AG20443 (cell line): ENCODE measurements at places on chromosomes 6 and 20.

DNA sequence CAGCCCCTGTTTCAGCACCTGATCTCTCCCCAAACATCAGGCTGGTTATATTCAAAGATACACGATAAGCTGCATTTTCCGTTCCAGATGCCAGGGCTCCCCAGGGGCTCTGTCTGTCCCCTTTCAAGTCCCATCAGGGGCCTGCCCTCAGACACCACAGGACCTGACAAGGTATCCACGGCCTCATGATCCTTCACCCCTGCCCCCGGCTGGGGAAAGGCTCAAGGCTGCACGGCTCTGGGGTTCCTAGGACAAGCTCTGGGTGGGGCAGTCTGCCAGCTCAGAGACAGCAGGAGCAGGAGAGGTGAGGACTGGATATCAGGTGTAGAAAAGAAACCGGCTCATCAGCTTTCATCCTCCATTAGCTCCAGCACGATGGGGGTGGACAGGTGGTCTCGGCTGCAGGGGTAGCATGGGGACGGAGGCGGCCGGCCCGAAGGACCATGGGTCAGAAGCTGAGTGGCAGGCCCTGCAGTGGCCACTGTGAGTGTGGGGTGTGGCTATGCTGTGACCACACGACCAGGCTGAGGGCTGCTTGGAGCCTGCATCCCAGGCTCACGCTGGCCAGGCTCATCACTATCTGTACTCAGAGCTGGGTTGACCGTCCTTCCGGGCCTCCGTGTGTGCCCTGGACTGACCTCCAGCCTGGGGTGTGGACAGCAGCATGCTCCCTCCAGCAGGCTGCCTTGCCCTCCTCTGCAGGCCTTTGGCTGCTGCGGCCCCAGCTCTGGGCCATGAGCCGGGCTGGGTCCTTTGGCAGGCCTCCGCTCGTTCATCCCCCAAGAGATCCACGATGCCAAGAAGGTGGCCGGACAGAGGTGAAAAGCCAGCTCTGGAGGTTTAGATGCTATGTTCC is 386.2 kb downstream of the THBS2 start:
- no peak for DNase-seq

DNA sequence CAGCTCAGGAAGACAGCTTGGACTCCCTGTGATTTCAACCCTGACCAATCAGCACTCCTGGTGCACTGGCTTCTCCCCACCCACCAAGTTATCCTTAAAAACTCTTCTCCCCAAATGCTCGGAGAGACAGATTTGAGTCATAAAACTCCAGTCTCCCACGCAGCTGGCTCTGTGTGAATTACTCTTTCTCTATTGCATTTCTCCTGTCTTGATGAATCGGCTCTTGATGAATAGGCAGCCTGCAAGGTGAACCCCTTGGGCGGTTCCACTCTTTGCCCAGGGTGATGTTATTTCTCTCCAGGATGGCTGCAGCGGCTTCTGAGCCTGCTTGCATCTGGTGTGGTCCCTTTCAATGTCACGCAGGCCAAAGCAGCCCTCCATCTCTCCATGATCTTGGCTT is 12.4 kb downstream of the SLC52A3 start:
- DNase-seq = no peak

DNA sequence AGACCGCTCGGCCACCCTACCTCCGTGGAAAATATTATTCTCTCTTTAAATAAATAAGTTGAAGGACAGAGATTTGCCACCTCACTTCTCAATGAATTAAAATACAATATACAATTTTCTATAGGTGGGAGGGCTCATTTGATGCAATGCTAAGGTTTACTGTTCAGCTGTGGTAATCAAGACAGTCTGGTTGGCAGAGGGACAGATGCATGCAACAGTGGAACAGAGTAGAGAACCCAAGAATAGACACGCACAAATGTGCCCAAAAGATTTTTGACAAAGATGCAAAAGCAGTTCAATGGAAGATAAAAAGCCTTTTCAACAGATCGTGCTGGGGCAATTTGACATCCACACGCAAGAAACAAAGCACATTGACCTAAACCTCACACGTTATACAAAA is 145.2 kb downstream of the CEBPB start:
- DNase-seq = no peak

DNA sequence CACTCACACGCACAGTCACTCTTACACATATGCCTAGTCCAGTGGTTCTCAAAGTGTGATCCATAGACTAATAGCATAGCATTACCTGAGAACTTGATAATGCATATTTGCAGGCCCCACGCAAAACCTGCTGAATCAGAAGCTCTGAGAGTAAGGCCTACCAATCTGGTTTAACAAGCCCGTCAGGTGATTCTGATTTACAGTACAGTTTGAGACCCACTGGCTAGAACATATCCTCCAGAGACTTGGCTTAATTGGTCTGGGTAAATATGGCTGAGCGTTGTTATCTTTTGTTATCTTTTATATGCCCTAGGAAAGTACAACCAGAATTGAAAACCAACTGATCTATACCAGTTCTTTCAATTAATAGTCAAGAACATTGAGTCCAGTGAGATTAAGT is 9.6 kb downstream of the TSPYL4 start:
- DNase-seq = no peak

- no peak for DNase-seq
These were observed 79.9 kb upstream of the NAA20 start for GRCh38 chr20:19937218-19937617.

- no peak for DNase-seq
These were observed 60.9 kb upstream of the SMIM8 start for GRCh38 chr6:87261534-87261933.

GRCh38 chr6:95802978-95803377 is 212.8 kb upstream of the FUT9 start:
- DNase-seq = no peak

- DNase-seq = no peak
These were observed 21.6 kb downstream of the DSE start for GRCh38 chr6:116392132-116393013.

DNA sequence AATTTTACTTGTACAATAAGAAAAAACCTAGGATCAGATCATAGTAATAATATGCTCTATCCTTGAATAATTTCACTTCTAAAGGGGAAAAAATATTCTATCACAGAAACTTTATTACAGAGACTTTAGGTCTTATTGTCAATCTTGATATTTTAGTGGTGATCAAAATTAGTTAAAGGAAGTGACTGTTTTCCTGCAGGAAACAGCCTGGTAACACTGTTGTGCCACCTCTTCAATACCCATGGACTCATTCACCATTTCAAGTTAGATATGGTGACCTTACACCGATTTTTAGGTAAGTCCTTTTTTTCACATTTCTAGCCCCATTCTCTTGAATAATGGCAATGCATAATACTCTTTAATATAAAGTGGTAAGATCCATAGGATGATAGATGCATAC is 99.2 kb downstream of the MTFR2 start:
- DNase-seq = no peak

DNA sequence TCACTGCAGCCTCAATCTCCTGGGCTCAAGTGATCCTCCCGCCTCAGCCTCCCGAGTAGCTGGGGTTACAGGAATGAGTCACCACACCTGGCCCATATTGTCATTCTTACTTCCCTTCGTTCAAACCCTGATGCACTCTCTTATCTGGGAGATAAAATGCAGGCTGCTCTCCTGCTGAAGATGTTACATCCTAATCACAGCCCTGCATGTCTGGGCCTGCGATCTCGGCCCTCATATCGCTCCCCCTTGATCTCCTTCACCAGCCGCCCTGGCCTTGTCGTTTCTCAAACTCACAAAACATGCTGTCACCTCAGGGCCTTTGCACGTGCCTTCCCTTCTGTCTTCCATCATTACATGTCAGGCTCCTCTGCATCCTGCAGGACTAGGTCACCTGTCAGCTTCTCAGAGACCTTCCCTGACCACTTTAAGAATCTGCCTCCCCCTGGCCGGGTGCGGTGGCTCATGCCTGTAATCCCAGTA is 8.8 kb upstream of the C20orf203 start:
- no peak for DNase-seq

GRCh38 chr6:138500045-138500665 is 861 bp upstream of the NHSL1 start:
- no peak for DNase-seq
